ENCODE measurements at places on chromosomes 4 and X. TPM values are rescaled to one million over a fixed set of nuclear protein-coding genes. Genes with fewer than 3 reads are reported as not detected.
A peak's percentile ranks its signal among the peaks of the same experiment; 100 is the strongest.

GRCh38 chr4:109037026-109037425, 265.4 kb downstream of the COL25A1 start:
- DNase-seq: no peak

DNA sequence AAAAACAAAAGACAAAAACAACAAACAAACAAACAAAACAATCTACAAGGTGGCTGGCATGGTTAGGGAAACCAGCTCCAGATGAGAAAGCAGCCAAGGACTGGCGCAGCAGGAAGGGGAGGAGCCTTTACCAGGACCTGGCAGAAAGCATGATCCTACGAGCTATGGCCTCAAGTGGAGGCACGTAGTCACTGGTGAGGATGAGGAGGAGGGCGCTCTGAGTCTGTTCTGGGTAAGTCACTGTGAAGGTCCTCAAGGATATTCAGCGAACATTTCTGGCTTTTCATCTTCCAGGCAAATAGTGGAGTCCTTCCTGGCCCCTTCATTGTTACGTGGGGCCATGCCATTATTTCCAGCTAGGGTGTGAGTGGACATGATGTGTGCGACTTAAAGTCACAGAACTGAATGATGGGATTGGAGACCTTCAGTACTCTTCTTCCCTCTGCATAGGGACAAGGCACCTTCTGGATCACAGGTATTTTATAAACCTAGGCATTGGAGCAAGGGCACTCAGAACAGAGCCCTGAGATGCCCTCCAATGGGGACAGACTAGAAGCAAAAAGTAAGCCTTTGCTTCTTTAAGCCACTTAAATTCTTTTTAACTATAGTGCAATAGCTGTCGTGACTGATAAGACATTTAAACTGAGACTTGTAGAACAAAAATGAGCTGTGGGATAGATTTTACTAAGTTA, 771.3 kb downstream of the RAB28 start:
- DNase-seq: no peak

- peak; percentile 1 for DNase-seq
Measured at GRCh38 chrX:139930916-139931645, 1.8 kb downstream of the ATP11C start.

GRCh38 chrX:119028733-119029330, 44.0 kb upstream of the CT47C1 start:
- DNase-seq: no peak

GRCh38 chrX:19776753-19777152, 110.6 kb downstream of the SH3KBP1 start:
- no peak for DNase-seq

DNA sequence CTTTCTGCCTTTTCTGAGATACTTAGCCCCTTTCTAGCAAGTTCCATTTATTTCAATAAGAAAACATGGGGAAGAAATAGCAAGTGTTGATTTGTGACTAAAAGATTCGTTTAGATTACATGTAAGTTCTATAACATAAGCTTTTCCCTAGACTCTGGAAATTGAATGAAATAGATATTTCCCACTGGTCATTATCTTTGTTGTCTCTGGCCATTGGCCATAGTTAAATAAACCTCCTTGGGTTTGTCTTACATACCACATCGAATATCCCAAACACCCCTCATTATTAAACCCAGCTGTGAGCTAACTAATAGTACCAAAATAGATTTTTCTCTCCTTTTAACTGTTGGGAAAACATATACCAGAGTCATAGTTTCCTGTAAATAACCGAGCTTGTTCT, 534.8 kb downstream of the IQCM start:
- no peak for DNase-seq

DNA sequence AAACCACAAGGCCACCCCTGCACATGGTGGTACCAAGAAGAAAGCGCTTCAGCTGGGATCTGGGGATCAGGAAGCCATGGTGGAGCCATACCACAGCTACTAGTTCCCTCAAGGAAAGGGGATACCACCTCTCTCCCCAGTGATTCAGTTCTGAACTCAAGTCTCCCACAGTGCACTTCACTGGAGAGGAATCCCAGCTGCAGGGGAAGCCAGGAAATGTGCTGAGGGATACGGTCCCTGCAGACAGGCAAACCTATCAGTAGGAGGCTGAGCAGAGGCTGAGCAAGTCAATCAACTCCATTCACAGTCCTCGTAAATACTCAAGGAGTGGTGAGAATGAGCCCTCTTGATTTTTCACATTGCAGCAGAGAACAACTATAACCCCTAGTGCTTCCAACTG, 11.0 kb downstream of the TMEM192 start:
- DNase-seq: no peak

DNA sequence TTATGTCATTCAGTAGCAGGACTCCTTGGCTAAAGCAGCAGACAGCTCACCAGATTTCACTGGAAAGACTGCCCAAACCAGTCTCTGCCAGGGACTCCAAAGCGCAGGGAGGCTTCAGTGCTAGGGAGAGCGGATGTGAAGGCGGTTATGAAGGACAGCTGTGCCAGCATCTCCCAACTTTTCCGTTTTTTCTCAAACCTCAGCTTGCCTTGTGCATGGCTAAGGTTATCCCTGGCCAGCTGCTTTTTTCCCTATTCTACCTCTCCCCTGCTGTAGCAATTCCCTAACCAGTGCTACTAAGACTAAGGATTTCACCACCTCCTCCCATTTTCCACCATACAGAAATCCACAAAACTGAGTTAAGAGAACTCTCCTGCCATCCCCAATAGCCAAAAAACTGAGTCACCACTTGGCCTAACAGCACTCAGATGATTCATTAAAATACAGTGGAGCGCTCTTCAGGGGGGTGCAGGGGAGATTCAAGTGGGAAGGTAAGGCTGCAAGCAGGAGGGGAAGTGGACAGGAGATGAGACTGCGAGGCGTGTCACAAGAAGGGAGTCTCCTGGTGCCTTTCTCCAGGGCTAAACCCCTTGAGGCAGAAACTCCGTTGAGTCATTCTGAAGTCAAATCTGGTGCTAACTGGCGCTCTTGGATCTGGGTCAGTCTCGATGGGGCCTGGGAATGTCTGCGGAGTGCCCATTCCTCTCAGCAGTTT, 90.7 kb downstream of the PALLD start:
- peak; percentile 65 for DNase-seq

- DNase-seq: no peak
Measured at GRCh38 chr4:153418558-153418957, 47.6 kb upstream of the TMEM131L start.

DNA sequence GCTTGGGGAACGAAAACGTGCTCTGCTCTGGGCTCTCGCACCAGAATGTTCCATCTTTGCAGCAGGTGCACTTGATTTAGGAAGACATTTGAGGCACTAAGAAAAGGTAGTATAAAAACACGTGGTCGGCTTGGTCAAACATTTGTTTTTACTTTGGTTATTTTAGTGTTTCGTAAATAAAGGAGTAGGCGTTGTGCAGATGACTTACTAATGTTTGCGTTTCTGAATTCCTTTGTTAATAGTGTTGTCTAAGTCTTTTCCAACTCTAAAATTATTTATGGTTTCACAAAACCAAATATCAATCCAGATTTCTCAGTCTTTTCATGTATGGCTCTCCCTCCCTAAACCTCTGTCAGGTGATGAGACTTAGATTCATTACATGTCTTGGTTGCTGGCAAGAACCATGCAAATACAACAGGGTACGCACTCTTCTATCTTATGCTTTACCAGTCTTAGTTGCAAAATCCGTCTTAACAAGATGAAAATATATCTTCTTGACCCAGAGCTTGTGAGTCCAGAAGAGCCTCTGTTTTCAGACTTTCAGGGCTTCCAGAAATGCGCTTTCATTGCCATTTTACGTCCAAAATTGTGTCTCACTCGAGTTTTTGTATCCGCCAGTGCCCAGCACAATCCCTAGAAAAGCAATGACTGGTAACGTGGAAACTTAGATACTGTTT, 686 bp downstream of the MTHFD2L start:
- DNase-seq: no peak

- DNase-seq: no peak
Measured at GRCh38 chr4:18111081-18111480, 89.5 kb upstream of the LCORL start.

GRCh38 chrX:13059637-13060499, 15.4 kb upstream of the FAM9C start:
- DNase-seq: no peak

GRCh38 chr4:108540536-108540935, 79.8 kb upstream of the RPL34 start:
- DNase-seq: no peak

- peak; percentile 34 for DNase-seq
Measured at GRCh38 chr4:147160908-147161513, 215.3 kb upstream of the TTC29 start.

GRCh38 chr4:22345678-22346077, 170.2 kb downstream of the ADGRA3 start:
- no peak for DNase-seq

- DNase-seq: no peak
Measured at GRCh38 chr4:76801621-76802235, 96.2 kb downstream of the SOWAHB start.

- no peak for DNase-seq
Measured at GRCh38 chr4:184396570-184397515, 77.5 kb downstream of the IRF2 start.

GRCh38 chr4:100848841-100849240, 331.0 kb upstream of the EMCN start:
- no peak for DNase-seq

DNA sequence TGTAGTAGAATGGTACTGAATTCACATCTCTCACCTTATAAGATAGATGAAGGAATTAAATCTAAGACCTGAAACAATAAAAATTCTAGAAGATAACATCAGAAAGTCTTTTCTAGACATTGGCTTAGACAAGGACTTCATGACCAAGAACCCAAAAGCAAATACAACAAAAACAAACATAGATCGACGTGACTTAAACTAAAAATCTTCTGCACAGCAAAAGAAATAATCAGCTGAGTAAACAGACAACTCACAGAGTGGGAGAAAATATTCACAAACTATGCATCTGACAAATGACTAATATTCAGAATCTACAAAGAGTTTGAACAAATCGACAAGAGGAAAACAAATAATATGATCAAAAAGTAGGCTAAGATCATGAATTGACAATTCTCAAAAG, 38.8 kb downstream of the UGT2A3 start:
- no peak for DNase-seq

GRCh38 chr4:150818661-150819060, 196.4 kb downstream of the LRBA start:
- DNase-seq: no peak

DNA sequence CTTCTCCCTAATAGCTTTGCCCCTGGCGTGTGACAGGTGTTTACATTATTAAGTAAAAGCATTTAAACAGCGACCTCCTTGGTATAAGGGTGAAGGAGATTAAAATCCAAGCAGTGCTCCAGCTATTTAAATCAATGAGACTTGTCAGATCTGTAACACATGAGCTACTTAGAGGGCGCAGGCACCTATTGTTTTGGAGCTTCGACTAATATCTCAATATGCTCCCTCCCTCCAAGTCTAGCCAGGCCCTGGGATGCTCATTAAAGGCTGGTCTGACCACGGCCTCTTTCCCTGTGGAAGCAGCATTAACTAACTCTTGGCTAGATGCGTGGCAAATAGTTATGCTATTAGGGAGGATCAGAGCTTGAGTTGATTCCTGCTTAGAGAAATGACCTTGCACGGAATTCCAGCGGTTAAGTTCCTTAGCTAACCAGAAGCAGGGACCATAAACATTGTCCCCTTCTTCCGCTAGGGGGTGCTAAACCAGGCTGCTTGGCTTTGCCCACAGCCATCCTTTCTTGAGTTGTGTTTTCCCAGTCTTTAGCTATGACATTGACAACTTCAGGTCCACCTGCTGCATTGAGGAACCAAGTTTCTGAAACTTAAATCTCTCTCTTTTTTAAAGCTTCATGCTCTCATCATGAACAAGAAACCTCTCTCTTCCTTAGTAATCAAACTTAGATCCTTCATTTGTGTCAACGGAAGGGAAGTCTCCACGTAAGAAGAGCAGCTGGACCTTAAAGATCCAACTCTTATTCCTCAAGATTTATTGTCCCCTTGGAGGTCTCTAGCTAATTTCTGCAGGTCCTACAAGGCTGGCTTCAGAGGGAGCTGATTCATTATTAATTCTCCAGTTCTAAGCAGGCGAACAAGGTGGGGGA, 80.7 kb upstream of the IGFBP7 start:
- DNase-seq: peak; percentile 7

- DNase-seq: peak; percentile 65
Measured at GRCh38 chrX:150525061-150525919, 43.1 kb upstream of the MTM1 start.

DNA sequence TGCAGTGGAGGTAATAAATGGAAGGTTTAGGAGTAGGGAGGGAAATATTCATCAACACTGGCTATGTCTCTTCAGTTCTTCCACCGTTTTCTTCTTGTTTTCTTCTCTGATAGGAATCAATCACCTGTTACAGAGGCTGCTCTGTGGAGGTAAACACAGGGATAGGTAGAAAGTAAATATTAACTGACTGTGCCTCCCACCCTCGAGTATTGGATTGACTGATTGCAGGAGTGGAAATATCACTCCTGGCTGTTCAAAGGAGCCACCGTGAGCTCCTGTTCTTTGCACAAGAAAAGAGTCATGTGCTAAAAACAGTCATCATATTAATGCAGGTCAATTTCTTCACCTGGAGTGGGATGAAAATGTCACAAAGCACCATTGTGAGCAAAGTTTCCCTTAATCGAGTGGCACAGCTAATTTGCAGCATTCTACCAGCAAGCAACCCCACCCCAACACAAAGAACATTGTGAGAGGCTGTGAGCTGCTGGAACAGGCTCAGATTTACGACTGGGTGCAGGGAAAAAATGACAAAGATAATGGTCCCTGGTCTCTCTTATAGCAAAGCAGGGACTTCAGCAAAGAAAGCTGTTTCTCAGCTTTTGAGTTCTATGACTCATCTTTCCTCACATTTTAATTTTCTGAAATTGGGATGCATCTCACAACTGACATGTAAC, 113.7 kb upstream of the TSPAN5 start:
- no peak for DNase-seq

The RBM47 gene
- total RNA-seq: 289 TPM

The RHOH gene
- total RNA-seq: 0.67 TPM

The RADX gene
- total RNA-seq: 5.5 TPM

The NLRP2B gene
- total RNA-seq: 0.63 TPM

The DRD5 gene
- total RNA-seq: not detected

The DCAF12L2 gene
- not detected for total RNA-seq

The TSC22D3 gene
- 359 TPM for total RNA-seq

The SPATA4 gene
- total RNA-seq: 0.40 TPM

The MAMLD1 gene
- 2.1 TPM for total RNA-seq

The USP26 gene
- total RNA-seq: not detected

The NAT8L gene
- 1.3 TPM for total RNA-seq

The VAMP7 gene
- total RNA-seq: 39.5 TPM

The BBS7 gene
- 19.1 TPM for total RNA-seq

The PDLIM3 gene
- total RNA-seq: 411 TPM

The RPS6KA3 gene
- total RNA-seq: 51.7 TPM

The MAGIX gene
- 27.3 TPM for total RNA-seq

The PACRGL gene
- 31.1 TPM for total RNA-seq

The HPF1 gene
- total RNA-seq: 16.2 TPM

The CENPI gene
- total RNA-seq: not detected
